NCI-H1930 (cell line): ENCODE measurements at places on chromosomes 7 and 10.

DNA sequence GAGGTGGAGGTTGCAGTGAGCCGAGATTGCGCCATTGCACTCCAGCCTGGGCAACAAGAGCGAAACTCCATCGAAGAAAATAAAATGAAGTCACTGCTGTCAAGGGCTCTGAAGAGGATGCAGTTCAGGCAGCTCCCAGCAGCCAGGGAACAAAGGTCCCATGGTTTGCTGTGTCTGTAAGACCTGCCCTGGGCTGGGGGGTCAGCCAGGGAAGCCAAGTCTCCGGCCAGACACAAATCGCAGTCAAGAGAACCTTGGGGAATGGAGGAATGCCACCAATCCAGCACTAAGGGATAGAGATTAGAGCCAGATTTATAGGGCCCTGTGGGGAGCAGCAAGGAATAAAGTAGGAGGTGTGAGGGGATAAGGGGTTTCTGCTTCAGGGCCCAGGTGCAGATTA, 28.9 kb upstream of the VSIR start:
- DNase-seq, result no peak

GRCh38 chr7:44977304-44977958, 1.4 kb downstream of the MYO1G start:
- DNase-seq, result no peak

GRCh38 chr10:64733980-64734379, 1212.8 kb downstream of the REEP3 start:
- no peak for DNase-seq

DNA sequence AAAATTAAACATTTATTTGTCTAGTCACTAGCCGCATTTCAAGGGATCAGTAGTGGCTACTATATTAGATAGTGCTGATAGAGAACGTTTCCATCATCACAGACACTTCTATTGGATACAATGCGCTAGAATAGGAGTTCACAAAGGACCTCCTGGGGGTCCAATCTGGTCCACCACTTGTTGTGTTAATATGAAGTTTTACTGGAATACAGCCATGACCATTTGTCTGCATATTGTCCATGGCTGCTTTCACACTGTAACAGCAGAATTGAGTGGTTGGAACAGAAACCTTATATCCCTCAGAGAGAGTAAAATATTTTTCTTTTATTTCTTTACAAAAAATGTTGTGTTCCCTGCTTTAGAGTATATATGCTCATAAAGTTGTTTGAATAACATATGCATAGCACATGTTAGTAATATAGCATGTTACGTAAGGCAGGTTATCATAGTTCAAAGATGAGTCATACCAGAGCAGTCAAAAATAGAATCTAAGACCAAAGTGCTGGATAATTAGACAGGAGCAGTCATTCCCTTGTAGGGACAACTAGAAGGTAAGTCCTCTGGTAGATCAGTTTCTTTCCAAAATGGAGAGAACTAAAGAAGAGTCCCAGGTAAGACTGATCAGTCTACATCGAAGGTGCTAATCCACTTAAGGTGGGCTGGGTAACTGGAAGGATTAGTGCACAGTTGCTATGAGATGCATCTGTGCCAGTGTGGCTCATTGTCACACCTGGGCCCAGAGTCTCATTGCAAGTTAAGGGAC, 14.9 kb downstream of the BZW2 start:
- DNase-seq, result no peak

- no peak for DNase-seq
Measured at GRCh38 chr10:117131376-117132327, 6.4 kb downstream of the VAX1 start.

- no peak for DNase-seq
Measured at GRCh38 chr10:96292971-96293920, 11.0 kb upstream of the DNTT start.

- no peak for DNase-seq
Measured at GRCh38 chr7:4241791-4242190, 440.3 kb upstream of the FOXK1 start.

GRCh38 chr10:30527623-30528428, 93.8 kb downstream of the MAP3K8 start:
- DNase-seq, result no peak

DNA sequence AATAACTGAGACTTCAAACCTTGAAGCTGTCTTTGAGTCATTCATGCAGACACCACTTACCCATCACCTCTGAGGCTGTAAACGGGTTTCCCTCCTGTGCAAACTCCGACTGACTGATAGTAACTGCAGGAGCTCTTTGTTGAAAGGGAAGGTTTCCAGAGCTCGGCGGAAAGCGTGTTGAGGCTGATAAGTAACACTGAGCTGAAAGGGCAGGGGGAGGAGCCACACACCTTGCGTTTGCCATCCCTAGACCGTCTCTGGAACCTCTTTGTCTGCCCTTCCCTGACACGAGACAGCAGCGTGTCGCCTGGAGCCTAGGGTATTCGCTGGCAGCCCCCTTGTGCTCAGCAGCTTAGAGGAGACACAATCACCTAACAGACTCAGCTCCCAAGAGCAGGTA, 134.0 kb downstream of the PAXIP1 start:
- DNase-seq, result no peak

- no peak for DNase-seq
Measured at GRCh38 chr10:46306516-46307184, 19.9 kb downstream of the ANTXRL start.

DNA sequence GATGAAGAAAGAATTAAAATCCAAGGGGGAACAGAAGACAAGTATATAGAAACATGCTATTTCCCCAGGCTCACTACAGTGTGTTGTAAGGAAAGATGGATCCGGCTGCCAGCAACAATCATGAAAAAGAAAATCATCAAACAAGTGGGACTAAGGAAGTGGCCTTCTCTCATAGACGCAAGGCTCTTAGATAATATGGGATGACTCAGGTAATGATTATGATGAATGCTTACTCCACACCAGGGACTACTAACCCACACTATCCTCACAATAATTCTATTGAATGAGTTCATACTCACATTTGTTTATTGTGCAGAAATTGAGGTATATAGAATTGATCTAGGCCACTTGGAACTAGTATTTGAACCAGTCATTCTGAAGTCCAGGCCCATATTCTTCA, 111.2 kb upstream of the BET1 start:
- DNase-seq, result no peak

DNA sequence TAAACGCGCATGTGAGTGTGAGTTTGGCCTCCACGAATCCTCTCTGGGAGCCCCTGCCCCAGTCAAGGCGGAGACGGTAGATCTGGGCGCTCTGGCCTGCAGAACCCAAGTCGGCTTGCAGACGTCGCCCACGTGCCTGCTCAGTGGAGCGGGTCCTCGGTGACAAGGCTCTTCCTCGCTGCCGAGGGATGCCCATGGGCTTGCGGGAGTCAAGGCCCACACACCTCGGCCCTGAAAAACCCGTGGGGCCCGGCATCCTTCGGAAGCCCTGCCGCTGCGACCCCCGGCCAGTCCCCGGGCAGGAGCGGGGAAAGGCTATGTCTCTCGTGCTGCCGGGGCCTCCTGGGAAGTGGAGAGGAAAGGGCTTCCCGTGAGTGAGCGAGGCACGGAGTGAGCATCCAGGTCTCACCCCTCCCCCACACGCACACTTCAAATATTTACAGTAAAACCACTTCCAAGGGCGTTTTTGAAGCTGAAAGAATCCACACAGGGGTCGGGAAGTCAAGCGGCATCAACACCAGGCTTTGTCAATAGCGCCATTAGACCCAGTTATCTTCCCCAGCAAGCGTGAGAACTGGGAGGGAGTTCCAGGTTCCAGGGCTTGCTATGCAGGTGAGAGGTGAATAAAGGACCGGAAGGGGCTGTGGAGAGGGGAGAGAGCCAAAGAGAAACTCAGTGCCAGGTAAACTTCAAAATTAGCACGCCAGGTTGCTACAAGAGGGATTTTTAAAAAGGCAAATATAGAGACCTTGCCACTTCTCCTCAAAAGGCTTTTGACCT, 1.1 kb upstream of the MNX1 start:
- DNase-seq, result no peak

DNA sequence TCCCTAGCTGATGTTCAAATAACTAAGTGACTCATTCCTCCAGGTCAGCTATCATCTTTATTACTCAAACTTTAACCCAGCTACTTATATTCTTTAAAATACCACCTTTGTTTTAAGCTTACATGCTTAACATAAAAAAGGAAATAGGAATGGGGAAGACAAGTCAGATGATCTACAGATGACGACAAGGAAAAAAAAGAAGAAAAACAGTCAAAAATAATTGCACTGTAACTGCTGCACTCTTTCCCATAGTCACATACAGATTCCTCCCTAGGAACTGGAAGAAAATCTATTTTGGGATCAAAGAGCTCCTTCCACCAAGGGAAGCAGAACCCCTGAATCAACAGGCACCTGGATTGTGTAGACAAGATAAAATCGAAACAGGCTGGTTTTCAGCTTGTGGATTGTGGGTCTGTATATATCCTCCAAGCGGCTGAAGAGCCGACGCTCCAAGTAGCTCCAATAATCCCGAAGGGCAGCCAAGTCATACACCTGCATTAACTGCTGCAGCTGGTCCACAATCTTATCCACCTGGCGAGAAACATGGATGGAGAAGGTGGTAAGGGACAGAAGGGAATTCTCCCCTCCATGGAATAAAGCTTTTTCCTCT, 2.0 kb downstream of the WDR91 start:
- DNase-seq, result no peak

GRCh38 chr7:3598854-3599253, 297.8 kb downstream of the SDK1 start:
- peak; percentile 20 for DNase-seq

- DNase-seq, result no peak
Measured at GRCh38 chr10:85607043-85607695, 759.4 kb downstream of the GRID1 start.

GRCh38 chr7:7321681-7322080, 139.3 kb downstream of the C1GALT1 start:
- no peak for DNase-seq

DNA sequence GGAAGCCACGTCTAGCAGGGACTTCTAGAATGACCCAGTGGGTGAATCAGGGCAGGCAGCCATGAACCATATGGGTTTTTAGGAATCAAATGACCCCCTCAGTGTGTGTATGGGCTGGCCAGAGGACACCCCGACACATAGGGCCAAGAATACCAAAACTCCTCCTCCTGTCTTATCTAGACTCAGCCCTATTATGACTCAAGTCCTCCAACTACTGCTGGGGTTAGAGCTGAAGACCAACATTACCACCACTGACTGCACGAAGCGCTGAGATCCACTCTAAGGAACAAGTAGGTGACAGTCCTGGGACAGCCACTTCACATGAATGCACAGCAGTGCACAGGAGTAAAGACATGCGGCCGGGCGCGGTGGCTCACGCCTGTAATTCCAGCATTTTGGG, 11.5 kb upstream of the SVOPL start:
- no peak for DNase-seq

DNA sequence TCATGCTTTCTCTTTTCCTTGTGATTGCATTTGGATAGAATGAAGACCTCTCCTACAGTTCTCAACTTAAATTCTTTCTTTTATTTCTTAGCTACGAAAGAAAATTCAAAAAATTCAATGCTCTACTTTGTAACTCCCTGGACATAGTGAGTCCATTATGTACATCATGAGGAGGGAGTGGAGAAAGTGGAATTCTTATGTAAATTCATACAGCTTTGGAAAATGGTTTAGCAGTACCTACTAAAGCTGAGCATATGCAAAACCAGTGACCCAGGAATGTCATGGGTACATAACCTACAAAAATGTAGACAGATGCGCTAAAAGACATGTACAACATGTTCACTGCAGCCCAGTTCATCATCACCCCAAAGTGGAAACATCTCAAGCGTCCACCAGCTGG, 8.8 kb upstream of the PRKCQ start:
- DNase-seq, result no peak

- no peak for DNase-seq
Measured at GRCh38 chr7:51234139-51234538, 82.5 kb downstream of the COBL start.

DNA sequence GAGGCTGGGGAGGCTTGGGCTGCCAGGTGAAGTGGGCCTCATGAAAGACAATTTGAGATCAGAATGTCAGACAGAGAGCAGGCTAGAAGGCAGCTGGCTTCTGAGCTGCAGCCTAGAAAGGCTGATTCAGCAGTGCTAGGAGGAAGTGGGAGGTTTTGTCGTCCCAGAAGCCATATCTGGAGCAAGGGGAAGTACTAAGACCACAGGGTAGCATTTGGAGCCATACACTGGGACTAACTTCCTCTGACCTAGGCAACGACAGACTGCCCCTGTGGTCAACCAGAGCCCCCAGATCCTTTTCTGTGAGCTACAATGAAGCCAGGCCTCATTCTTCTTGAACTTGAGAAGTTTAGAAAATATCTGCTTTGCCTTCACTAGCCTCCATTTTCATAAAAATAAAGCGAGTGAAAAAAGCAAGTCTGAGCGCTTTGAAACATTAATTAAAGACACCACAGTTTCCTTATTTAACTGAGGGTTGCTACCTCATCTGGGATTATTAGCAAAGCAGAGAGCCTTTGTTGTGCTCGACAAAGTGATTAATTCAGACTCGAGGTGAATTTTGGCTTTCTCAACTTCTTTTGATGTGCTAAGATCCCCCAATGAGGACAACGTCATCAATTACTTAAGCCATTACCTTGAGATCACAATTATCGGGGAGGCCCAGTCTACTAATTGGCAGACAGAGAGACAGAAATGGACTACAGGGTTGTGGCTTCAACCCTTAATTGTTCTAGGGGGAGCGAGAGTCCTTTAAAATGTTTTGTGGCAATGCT, 26.6 kb downstream of the TBXAS1 start:
- no peak for DNase-seq

- no peak for DNase-seq
Measured at GRCh38 chr10:95501203-95502094, 59.7 kb downstream of the SORBS1 start.

DNA sequence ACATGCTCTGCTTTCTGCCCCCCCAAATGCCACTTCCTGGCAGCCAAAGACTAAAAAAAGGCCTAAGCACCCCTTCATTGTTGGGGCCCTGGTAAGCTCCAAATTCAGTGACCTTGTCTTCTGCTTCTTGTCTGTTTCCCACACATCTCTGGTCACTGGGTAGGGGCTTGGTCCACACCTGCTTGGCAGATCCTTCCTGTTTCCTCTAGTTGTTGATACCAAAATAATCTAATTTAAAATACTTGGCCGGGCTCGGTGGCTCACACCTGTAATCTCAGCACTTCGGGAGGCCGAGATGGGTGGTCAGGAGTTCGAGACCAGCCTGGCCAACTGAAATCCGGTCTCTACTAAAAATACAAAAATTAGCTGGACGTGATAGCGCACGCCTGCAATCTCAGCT, 130.6 kb downstream of the CAMK1D start:
- no peak for DNase-seq

- DNase-seq, result no peak
Measured at GRCh38 chr7:47540387-47541350, 41.2 kb downstream of the TNS3 start.

GRCh38 chr10:95542330-95542729, 18.8 kb downstream of the SORBS1 start:
- DNase-seq, result no peak

GRCh38 chr7:25546306-25546705, 318.0 kb upstream of the NPVF start:
- no peak for DNase-seq

GRCh38 chr7:38178695-38179344, 775 bp downstream of the STARD3NL start:
- no peak for DNase-seq

DNA sequence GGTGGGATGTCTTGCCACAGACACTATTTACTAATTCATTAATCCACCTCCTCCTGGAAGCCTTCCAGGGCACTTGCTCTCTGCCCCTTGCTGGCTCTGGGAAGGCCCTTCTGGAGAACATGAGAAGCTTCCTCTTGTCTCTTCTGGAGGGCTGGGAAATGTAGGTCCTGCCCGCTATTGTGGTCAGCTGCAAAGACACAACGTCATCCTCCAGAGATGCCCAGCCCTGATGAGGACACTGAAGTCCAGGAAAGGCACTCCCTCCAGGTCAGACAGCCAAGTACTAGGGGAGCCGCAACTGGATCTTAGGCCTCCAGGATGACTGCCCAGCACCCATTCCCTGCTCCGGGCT, 9.6 kb upstream of the TACR2 start:
- DNase-seq, result no peak
